GM12864 (cell line): ENCODE measurements at places on chromosomes 3 and 15.
A peak's percentile ranks its signal among the peaks of the same experiment; 100 is the strongest.

DNA sequence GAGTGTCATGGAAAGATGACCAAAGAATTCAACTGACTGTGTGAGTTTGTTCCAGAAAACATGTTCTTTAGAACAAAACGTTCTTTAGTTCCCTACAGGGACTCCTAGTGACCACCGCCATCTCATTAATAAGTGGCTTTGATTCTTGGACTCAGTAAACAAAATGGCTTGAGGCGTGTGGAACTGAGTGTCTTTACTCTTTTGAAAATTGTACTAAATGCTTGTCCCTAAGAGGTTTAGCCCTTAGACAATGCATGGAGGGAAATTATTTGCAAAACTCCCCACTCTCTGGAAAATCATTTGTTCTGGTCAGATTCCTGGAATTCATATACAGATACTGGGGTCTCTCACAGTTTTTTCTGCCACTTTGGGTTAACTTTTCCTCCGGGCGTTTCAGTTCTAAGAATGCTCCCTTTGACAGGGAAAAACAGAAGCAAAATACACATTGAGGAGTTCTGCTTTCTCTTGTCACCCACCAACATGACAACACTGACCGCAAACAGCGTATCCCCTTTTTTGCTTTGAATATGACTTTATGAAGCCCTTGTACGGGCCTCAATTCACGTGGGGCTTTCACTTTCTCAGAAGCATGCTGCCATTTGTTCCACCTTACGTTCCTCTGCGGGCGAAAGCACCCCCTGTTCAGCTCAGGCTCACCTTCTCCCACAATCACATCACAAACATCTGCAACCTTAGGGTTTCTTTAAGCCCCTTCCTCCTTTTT, 15.3 kb upstream of the NRROS start:
- DNase-seq, result no peak

DNA sequence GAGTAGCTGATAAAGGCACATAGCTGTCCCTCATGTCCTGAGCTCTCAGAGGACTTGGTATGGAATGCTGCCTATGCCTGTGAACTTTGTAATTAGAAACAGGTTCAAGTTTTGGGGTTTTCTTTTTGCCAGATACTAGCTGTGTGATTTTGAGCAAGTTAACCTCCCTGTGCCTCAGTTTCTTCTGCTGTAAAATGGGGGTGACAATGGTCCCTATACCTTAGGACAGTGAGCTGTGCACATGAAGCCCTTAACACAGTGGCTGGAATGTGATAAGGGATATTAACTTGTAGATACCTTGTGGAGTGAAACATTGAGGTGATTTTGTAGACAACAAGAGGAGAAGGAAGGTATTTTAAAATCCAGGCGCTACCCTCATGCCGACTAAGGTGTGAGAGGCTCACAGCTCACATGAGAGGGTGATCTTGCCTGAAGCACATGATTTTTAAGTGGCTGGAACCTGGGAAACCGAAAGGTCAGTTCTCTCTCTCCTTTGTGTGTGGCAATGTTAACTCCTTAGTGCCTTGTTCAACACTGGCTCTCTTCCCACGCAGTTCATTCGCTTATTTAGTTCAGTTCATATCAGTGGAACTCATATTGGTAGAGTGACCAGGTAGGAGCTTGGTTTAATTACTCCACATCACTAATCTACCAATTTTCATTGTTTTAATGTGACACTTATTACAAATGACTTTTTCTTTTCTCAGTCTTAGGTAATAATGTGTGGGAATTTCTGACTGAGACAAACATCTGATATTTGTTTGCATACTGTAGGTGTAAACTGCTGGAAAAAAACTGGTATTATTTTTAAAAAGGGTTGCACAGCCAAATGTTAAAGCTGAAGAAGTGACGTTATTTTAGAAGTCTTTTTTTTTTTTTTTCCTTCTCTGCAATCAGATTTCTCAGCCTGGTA, 236.2 kb downstream of the ITPR1 start:
- DNase-seq, result no peak

DNA sequence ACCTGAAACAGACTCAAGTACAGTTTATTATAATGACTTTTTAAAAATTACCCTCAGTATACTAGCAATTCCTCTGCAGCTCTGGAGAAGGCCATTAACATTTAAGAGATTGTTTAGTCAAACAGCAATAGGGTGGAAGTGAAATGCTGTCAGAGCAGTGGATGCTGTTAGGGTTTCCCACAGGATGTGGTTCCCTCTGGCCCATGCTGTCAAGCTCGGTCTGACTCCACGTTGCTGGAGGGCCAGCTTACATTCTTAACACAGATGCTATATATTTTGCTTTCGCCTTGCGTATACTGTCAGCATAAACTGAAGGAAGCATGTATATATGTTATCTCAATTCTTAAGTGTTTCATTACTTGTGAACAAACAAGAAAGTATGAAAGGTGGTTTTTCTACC, 231.1 kb upstream of the COL8A1 start:
- no peak for DNase-seq

- DNase-seq, result no peak
These were observed 46.2 kb downstream of the DENND6A start for GRCh38 chr3:57646723-57647122.

- no peak for DNase-seq
These were observed 58.4 kb downstream of the IGF2BP2 start for GRCh38 chr3:185766329-185767001.

DNA sequence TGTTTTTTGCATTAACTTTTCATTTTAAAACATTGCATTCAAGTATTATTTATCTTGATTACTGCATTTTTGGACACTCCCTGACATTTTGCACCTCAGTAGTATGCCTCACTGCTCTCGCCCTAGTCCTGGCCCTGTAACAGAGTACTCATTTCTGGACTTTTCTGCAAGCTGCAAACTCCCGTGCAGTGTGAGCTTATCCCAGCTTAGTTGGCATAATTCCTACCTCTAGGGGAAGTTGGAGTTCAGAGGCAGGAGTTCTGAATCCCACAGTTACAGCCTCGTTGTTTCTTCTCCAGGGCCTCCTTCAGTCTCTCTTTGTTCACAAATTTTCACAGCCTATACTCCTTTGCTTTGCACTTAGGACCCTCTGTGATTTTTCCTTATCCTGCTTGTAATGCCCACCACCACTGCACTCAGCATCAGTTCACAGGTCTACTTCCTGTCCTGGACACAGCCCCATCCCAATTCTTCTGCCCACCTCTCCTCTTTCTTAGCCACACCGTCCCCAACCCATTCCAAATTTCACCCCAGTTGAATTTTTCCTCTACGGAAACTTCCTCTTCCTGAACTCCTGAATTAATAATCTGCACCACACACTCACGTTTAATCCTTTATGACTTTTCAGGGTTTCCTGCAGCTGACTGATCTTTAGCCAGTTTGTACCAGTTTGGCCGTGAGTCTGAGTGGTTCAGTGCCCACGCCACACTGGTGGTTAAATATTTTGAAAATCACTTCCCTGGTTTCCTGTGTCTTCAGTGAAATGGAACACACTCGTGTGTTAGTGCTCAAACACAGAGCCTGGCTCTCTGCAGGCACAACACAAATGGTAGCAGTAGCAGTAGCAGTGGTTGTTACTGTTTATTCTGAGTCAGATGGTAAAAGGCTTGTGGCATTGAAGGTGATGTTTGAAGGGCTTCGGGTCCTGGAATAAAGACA, 6.3 kb upstream of the CTSH start:
- no peak for DNase-seq

GRCh38 chr3:109109574-109109973, 8.4 kb downstream of the MORC1 start:
- no peak for DNase-seq

DNA sequence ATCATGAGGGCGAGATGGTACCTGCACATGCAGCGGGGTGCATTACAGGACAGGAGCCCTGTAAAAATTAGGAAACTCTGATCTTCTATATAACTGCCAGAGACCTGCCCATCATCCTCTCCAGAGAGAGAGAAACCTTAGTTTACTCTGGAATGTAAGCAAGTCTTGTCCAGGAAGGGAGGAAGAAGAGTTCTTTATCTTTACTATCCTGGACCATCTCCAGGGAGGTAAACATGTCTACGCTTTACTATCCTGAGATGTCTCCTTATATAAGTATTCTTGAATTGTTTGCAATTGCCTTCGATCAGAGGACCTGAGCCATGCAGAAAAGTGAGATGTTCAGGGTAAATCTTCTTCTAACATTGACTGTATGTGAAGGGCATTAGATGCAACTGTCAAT, 12.7 kb upstream of the HACD2 start:
- no peak for DNase-seq

DNA sequence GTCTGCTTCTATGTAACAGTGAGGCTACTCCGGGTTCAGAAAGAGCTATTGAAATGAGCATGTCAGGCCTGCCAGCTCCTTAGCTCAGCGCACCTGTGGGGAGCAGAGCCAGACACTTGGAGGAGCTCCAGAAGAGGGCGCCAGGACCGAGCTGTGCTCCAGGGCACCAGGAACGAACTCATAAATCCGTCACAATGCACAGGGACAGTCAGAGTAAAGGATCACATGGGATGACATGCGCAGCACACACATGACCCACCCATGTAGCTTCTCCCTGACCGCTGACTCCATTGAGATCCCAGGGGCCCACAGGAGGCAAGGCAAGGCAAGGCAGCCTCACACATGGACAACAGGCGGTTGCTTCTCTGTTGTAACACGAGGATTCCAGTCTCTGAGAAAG, 26.0 kb upstream of the GNB5 start:
- no peak for DNase-seq

DNA sequence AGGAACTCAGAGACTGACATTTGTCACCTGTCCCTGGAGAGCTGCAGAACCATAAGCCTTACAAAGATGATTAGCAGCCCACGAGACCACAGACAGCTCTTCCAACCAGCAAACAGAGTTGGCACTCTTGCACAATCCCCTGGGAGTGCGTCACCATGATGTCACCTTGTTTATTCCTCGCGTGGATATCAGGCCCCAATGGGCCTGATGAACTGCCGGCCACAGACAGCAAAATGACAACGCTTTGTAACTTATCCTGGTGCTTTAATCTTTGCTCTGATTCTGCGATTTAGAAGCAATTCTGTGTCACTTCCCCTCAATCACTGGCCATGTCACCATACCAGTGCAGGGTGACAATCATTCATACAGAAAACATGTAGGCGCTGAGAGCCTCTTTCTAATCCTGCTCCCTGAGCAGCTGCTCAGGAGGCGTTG, 89.2 kb downstream of the TAMM41 start:
- no peak for DNase-seq

DNA sequence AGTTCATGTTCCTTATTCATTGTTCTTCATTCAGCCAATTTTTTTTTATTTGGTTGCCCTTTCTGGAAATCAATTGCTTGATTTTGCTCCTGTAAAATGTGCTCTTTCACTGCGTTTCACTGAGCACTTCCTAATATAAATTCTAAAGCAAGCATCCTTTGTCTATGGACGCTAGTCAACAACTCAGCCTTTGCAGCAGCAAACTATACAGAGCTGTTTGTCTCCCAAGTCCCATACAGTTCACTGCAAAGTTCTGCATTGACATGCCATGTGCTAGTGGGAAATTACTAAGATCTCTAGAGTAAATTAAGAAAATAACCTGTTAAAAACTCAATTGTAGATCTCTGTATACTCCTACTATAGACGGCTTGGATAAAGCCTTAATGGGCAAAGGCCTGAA, 130.1 kb upstream of the BHLHE40 start:
- DNase-seq, result no peak

GRCh38 chr15:55958349-55958748, 35.1 kb downstream of the NEDD4 start:
- DNase-seq, result no peak

- no peak for DNase-seq
These were observed 655.5 kb downstream of the GBE1 start for GRCh38 chr3:81105789-81106488.

- no peak for DNase-seq
These were observed 29.0 kb downstream of the IL1RAP start for GRCh38 chr3:190542846-190543245.

- peak; percentile 83 for DNase-seq
These were observed 10.2 kb downstream of the EDEM1 start for GRCh38 chr3:5197470-5198312.

DNA sequence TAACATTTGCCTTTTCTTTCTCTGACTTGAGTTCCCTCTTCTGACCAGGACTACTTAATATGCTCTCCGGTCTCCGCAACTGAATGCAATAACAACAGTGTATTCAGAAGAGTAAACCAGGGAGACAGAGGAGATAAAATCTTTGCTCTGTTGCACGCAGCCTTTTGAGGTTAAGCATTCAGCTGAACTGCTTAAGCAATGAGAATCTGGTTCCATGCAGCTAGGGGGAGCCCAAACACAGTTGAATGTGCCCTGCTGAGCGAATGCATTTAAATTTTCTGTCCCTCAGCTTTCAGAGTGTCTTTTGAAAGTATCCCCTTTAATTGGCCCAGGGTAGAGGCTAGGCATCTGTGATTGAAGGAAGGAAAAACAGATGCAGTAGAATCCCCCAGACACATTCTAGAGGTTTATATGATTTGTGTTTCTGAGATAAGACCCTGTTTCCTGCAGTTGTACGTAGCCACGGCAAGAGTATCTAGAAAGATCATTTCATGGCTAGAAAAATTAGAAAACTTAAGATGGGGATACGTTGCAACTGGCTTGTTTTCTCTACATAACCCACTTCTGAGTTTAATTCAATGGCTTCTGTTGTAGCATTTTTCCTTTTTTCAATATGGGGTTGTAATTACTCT, 309.6 kb downstream of the TUSC7 start:
- DNase-seq, result no peak

DNA sequence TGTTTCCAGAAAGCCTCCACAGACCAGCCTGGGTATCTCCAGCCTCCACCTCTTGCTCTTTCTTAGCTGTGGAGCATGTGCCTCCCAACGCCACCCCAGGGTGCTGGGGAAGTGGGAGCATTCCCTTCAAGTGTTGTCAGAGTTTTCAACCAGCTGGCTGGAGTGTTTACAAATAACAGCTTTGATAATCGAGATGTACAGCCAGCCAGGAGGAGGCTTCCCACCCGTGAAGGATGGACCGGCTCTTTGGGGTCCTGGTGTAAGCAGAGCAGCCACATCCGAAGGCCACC, 8.5 kb upstream of the OXTR start:
- DNase-seq, result no peak

DNA sequence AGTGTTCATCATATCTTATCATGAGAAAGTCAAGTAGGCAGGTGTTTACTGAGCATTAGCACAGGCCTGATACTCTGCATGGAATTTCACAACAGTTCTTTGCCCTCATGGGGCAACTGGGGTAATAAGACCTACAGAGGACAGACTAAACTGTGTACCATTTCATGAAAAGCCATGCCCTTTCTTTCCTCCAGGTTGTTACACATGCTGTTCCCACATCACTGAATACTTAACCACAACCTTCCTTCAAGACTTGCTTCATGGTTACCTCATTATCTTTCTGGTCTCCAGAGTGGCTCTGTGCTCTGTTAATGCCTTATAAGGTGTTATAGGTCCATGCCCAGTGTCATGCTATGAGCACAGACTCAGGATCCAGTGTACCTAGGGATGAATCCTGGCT, 28.2 kb upstream of the RSL24D1 start:
- DNase-seq, result no peak

GRCh38 chr15:88874275-88874674, 21.1 kb downstream of the HAPLN3 start:
- DNase-seq, result no peak

DNA sequence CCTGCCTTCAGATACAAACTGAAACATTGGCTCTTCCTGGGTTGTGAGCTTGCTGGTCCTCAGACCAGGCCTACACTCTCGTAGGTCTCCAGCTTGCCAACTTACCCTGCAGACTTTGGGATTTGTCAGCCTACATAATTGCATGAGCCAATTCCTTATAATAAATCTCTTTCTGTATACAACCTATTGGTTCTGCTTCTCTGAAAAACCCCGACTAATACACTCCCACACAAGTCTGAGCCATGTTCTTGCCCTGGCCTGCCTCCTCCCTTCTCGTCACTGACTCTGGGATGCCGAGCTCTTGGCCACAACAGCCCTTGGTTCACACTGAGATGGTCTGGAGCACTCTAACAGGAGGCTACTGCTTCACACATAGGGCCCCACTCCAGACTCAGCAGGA, 9.5 kb downstream of the CYP19A1 start:
- no peak for DNase-seq
